ENCODE measurements at places on chromosomes 1 and 21. TPM values are rescaled to one million over a fixed set of nuclear protein-coding genes. Genes with fewer than 3 reads are reported as not detected.

DNA sequence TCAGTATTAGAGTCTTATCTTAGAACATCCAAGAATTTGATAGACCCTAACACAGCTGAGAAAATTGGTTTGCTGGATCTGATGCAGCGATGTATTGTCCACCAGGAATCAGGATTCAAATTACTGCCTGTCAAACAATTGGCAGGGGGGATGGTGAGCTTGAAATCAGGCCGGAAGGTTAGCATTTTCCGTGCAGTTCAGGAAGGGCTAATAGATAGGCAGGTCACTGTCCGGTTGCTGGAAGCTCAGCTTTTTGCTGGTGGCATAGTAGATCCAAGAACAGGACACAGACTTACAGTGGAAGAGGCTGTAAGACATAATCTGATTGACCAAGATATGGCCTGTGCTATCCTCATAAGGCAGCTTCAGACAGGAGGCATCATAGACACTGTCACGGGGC is 127.2 kb downstream of the MACF1 start:
- DNase-seq, result no peak

- no peak for DNase-seq
Observed at GRCh38 chr1:232468249-232468648, 161.7 kb downstream of the SIPA1L2 start.

Gene NBPF20
- 3.9 TPM for total RNA-seq

- no peak for DNase-seq
Observed at GRCh38 chr21:37800057-37800455, 116.2 kb downstream of the KCNJ6 start.

GRCh38 chr1:210231846-210232510 is 618 bp upstream of the SERTAD4 start:
- peak; percentile 81 for DNase-seq

Gene ARMH1
- total RNA-seq, result 0.26 TPM

Gene SLC44A5
- total RNA-seq, result 1.2 TPM

DNA sequence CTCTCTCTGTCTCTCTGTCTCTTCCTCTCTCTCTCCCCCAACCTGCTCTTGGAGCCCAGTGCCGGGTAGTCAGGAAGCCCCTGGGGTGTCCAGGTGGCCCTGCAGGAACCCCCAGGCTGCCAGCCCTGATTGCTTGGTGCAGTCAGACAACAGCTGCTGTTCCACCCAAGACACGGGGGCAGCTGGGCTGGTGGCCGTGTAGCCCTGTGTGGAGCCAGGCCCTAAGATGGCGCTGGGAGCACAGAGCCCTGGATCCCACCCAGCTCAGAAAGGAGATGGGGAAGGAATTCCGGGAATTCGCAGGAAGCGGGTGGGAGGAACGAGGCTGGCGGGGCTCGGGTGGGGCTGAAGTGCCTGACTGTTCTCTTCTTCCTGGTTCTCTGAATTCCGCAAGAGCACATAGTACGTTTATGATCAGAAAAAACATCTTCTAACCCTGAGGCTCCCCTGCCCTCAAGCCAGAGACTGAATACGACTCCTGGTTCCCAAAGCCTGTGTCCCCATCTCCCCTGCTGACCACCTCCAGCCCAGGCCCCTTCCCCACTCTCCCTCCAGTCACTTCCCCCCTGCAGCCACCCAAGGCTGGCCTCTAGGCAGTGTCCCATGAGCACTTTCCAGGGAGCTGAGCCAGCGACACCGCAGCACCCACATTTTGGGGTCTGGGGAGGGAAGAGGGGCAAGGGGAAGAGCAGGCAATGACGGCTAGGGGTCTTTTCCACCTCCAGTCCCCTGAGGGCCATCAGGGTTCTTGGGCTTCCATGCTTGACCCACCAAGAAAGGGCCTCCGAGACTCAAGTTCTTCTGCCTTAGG is 55.0 kb downstream of the WNT9A start:
- DNase-seq, result no peak

Gene SORT1
- total RNA-seq, result 52.4 TPM

DNA sequence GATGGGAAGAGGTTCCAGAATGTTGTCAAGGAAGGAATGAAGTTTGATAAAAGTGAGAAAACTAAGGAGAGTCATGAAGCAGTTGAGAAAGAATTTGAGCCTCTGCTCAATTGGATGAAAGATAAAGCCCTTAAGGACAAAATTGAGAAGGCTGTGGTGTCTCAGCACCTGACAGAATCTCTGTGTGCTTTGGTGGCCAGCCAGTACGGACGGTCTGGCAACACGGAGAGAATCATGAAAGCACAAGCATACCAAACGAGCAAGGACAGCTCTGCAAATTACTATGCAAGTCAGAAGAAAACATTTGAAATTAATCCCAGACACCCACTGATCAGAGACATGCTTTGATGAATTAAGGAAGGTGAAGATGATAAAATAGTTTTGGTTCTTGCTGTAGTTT is 142.8 kb downstream of the CDC7 start:
- DNase-seq, result no peak

Gene TNFSF4
- total RNA-seq, result 0.20 TPM

DNA sequence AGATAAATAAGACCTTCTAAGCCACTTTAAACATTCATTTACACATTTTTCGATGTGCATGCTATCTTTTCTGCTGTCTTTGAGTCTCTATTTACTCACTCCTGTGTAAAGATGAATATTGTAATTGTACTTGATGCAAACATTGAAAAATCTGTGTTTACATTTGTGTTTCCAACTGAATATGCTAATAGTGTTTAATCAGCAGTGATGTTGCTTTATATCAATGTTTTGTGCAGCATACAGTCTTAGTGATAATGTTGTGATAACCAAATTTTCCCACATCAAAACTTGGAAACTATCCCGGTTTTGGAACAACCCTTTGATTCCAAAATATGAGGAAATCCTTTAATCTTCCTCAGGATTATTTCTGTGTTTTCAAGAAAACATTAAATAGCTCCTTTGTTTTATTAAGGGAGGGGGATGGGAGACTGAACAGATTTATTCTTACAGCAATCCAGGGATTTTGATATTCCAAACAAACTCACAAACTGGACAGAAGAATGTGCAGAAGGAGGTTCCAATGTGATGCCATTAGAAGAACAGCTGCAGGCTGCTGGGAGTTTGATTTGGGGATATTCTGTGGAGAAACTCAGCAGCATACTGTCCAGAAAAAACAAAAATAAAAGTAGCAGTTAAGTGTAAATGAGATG is 248.0 kb downstream of the S1PR1 start:
- DNase-seq, result no peak

Gene GBP5
- 0.09 TPM for total RNA-seq

Gene RBP7
- total RNA-seq, result 1.6 TPM

Gene ADAMTS4
- total RNA-seq, result 28.6 TPM

GRCh38 chr1:66055092-66055491 is 262.4 kb downstream of the PDE4B start:
- DNase-seq, result no peak

DNA sequence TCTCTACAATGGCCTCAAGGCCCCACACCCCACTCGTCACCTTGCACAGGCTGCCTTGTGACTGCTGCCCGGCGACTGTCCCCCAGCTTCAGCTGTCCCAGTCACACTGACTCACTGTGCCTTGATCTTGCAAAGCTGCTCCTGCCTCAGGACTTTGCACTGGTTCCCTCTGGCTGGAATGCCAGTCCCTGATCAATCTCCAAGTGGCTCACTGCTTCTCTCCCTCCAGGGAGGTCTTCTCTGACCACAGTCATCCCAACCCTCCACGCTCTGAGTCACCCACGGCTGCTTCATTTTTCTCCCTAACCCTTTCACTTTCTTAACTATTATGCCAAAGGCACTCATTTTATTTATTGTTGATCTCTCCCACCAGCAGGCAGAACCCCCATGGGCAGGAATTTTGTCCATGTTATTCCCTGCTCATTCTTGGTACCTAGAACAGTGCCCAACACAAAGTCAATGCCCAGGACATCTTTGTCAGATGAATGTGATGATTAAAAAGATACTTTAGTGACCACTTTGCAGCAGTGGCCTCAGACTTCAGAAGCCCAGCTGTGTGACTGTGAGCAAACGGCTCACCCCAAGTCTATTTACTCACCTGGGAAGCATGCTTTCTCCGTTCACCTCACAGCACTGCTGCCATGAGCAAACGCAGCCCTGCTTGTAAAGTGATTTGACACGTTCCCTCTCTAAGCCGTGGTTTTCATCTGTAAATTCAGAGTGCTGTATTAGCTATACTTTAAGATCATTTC is 53.4 kb downstream of the ZBTB18 start:
- DNase-seq, result no peak

Gene MROH9
- total RNA-seq, result not detected

DNA sequence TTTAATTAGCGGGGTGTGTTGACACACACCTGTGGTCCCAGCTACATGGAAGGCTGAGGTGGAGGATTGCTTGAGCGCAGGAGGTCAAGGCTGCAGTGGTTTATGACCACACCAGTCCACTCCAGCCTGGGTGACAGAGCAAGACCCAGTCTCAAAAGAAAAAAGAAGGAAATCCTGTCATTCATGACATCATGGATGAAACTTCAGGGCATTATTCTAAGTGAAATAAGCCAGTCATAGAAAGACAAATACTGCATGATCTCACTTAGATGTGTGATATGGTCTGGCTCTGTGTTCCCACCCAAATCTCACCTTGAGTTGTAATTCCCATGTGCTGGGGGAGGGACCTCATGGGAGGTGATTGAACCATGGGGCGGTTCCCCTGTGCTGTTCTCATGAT is 82.6 kb downstream of the MT1HL1 start:
- no peak for DNase-seq

- DNase-seq, result no peak
Observed at GRCh38 chr1:83766241-83766691, 232.7 kb downstream of the TTLL7 start.

Gene LEFTY1
- total RNA-seq, result 0.24 TPM

DNA sequence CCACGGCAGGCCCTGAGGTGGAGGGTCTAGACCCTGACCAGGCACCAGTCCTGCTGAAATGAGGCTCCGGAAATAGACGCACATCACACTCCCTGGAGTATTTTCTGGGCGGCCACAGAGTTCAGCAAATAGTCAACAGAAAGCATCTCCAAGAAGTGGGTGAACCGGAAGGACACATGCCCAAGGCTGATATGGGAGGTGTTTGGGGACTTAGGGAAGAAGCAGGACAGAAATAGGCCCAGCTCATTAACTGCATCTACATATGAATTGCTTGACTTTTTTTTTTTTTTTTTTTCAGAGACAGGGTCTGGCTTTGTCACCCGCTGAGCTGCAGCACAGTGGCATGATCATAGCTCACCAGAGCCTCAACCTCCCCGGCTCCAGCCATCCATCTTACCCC is 36.5 kb upstream of the GPR157 start:
- DNase-seq, result no peak

Gene SPRR4
- not detected for total RNA-seq

DNA sequence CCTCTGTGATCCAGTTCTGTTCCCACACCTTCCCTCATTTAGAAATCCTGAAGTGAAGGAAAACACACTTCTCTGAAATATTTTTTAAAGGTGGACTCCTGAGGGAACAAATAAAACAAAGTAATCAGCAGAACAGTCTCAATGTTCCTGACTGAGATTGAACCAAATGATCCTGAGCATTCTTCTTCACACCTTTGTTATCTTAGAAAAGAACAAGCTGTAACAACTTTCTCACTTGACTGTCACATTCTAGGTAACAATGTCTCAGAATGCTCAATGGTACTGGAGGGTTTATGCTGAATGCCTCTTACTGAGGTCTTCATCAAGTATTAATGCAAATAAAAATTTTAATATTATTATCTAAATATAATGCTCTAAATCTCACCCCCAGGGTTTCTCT is 40.4 kb upstream of the RGS2 start:
- no peak for DNase-seq

GRCh38 chr21:35102488-35103371 is 53.6 kb upstream of the RUNX1 start:
- no peak for DNase-seq

- DNase-seq, result peak; percentile 26
Observed at GRCh38 chr1:61842863-61843514, 100.7 kb downstream of the PATJ start.

Gene SPATA46
- not detected for total RNA-seq

- peak; percentile 81 for DNase-seq
Observed at GRCh38 chr21:29145852-29146453, 15.5 kb downstream of the MAP3K7CL start.

Gene SGIP1
- total RNA-seq, result 1.6 TPM

- DNase-seq, result no peak
Observed at GRCh38 chr1:222931023-222931422, 116.2 kb downstream of the DISP1 start.
